ENCODE measurements at places on chromosomes 3 and 15.
A peak's percentile ranks its signal among the peaks of the same experiment; 100 is the strongest.

DNA sequence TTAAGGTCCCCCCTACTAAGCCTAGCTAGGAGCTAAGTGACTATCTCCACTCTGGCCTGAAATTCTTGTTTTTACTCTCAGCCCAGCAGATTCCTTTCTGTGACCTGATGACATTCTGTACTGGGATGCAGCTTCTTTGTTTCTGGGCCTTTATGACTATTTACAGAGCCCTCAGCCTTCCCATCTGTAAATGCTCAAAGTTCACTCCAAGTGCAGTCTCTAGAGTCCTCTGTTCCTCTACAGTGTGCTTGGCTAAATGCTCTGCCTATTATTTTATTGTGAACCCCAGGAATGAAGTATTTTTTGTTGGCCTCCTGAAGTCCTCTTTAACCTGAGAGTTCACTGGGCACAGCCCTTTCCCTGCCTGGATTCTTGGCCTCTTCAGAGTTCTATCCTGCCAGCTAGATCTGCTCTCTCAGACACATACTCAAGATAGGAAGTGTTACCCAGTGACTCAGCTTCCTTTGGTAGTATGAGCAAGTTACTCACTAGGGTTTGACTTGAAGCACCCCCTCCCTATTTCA, 278.1 kb upstream of the P2RY1 start:
- no peak for DNase-seq

DNA sequence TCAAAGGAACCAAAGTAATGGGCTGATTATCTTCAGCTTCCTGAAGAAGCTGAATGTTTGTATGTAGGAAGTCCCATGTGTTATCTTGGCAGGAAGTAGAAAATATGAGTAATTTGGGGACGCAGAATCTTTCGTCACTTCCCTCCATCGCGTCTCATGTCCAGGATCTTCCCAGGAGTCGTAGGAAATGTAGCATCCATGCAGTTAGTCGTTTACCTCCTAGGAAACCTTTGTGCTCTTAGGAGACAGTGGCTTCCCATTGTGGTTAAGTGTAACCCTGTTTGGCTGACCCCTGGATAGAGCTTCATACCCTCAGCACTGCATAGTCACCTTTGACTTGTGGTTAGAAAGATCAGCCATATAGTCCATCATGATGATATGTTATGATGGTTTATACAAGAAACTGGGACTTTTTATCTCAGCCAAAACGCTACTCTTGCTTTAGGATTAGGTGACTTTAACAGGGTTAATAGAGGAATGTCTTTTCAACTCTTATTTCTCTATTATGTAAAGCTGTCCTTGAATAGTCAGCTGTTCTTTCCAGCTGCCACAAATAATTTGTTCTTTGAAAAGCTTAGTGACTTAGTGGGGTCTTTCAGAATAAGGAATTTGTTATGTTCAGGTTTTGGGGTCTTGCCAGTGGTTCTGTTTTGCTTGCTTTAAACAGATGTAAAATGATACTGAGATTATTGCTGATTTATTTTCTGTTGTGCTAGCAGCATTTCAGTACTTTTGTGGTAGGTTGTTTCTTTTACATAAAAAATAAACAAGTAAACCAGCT, 92.2 kb downstream of the KLHL25 start:
- peak; percentile 73 for DNase-seq

- no peak for DNase-seq
These were observed 7.5 kb downstream of the CDAN1 start for GRCh38 chr15:42729409-42729808.

- DNase-seq: no peak
These were observed 3.6 kb upstream of the C3orf85 start for GRCh38 chr3:109132801-109133473.

DNA sequence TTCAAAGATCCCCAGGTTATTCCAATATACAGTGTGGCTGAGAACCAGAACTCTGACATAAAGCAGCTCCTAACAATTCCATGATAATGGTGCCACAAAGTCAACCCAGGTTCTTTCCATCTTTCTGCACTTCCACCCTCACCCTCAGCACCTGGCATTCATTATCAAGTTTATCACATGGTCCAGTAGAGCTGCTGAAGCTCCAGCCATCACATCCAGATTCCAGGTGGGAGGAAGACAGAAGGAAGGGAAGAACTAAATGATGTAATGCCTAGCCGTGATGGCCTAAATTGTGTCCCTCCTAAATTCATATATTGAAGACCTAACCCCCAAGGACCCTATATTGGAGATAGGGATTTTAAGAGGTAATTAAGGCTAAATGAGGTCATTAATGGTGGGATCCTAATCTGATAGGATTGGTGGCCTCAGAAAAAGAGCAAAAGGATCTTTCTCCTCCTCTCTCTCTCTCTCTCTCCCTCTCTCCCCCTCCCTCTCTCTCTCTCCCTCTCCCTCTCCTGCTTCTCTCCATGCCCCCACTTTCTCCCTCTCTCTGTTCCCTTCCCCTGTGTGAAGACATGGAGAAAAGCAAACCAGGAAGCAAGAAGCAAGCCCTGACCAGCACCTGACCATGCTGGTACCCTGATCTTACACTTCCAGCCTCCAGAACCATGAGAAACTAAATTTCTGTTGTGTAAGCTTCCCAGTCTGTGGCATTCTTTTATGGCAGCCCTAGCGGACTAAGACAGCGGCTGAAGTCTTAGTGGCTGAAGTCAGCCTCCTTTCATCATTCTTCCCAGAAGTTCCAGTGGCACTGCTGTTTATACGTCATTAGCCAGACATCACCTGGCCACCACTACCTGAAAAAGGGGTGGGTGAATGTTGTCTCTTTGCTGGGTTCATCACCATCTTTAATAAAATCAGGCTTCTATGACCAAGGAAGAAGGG, 369.7 kb upstream of the PROK2 start:
- no peak for DNase-seq

DNA sequence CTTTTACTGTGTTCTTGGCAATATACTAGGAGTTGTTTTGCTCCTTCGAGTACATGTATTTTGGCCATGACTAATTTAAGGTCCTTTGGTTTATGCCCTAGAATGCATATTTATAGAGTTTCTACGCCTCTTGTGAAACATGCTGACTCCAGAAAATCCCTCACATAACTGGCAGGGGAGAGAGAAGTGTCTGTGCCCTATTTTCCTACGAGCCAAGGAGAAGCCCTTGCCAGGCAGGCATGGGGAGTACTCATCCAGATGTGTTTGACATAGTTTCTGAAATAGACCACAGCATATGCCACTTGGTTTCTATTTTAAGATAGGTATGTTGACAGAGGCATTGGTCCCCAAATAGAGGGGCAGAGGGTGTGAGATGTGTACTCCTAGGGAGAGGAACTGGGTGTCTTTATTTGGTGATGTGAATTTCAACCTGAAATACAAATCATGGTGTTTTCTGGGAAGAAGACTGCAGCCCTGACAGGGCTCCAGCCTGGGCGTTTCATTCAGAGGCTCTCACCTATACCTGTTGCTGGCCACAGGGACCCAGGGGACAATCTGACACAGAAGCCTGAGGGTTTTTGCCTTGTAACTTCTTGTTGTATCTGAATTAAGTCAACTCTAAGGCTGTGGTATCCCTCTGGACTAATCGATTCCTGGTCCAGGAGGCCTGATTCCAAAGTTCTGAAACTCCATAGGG, 267.8 kb upstream of the C2CD4B start:
- DNase-seq: no peak

DNA sequence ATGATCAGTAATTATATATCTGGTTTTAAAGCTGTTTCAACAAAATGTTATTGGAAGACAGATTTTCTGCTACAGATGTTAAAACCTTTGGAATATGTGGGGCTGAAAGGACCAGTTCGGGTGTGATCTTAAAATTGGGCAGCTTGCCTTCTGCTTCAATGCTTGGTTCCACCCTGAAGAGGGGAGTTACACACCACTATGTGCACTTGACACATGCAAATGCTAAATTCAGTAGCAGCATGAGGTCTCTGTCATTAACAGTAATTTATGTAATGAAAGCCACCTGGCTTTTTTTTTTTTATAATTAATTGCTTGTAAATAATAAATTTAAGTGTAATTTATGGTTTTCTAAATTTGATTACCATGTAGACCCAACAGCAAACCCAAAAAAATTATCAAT, 24.6 kb downstream of the CDIN1 start:
- DNase-seq: no peak

DNA sequence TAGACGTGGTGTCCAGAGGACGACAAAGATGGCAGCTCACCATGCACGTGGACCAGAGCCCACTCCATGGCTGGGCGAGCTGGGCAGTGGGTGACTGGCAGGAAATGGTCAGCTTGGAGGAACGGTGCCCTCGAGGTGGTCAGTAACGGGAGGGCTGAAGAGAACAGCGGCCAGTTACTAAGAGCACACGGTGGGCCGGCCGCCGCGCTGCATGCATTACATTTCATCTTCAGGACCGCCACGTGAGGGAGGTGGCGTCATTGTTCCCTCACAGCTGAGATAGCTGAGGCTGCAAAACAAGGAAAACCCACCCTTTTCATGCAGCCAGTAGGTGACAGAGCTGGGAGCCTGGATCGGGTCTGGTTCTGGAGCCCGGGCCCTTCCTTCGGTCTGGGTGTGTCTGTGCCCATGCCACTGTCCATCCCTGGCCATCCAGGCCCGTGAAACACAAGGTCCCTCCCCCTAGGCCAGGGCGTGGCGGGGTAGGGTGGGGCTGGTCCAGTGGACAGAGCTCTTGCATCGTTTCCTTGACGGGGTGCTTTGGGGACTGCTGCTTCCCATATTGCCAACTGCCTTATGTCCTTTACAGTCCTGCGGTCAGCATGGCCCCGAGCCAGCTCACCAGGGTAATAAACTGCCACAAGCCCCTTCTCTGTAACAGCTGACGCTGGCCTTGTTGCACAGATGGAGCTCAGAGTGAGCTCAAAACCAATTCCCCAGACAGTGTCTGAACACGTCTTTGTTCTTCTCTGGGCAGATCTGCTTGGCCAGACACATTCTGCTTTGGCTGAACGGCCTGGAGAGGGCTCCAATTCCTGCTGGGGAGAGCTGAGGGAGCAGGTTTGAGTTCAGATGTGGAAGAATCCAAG, 51.8 kb downstream of the RGMA start:
- no peak for DNase-seq

- DNase-seq: no peak
These were observed 930.7 kb downstream of the MCTP2 start for GRCh38 chr15:95162069-95162468.

- peak; percentile 90 for DNase-seq
These were observed at the start of gene C15orf61 for GRCh38 chr15:67521029-67521782. Gene C15orf61, plus strand, starts transcription at chr15:67521131. Its CDS starts 118 bp downstream, at chr15:67521249.

DNA sequence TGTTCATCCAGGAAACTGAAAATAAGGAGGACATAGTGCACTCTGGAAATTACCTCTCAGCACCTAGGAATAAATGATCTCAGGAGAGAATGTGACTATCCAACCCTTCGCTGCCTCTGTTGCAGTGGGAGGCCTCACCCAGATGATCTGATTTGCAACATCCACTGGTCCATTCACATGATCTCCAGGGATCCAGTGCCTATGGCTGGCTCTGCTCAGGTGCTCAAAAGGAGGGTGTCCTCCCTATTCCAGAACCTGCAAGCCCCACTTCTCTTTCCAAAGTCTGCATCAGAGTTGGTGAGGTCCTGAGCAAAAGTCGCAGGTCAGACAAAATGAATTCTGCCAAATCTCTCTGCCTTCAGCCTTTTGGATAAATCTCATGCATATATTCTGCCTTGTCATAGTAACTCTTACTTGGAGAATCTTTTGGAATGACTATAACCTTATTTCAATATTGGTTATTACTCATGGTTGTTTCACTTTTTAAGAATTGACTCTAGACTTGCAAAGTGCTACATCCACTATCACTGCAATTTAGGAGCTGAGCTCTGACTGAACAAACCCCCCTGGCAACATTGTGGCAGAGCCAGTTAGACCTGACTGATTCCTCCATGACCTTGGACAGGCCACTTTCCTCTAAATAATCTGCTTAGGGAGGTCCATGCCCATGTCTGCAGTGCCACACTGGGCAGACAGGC, 295.1 kb downstream of the EPHB1 start:
- DNase-seq: no peak

GRCh38 chr15:65828585-65828984, 36.5 kb upstream of the DENND4A start:
- DNase-seq: peak; percentile 83

- no peak for DNase-seq
These were observed 638.0 kb downstream of the OTOL1 start for GRCh38 chr3:162134571-162134970.

DNA sequence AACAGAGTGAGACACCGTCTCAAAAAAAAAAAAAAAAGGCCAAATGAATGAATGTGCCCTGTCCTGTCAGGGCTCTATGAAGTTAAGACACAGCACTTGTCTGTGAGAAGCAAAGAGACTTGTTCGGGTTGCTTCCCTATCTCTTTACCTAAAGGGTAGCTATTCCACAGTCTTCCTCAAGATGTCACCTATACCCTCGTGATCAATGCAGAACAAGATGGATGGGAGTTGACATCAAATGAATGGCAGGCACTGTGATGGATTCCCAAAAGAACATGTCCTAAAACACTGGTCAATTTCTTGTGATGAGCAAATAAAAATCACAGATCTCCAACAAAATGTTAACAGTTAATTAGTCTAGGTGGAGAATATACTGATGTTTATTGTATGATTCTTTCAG, 9.5 kb downstream of the TADA3 start:
- DNase-seq: peak; percentile 30

All from CD4-positive, alpha-beta T cell treated with Interleukin-10 for 1 hour (primary cell).